ENCODE measurements at places on chromosomes 1 and 21.

GRCh38 chr21:41048623-41049022 lies 119.3 kb upstream of the BACE2 start:
- DNase-seq: no peak

- DNase-seq: no peak
Measured at GRCh38 chr1:53390261-53390660, 62.4 kb upstream of the LRP8 start.

GRCh38 chr1:70455291-70455690 lies 44.2 kb downstream of the CTH start:
- no peak for DNase-seq

DNA sequence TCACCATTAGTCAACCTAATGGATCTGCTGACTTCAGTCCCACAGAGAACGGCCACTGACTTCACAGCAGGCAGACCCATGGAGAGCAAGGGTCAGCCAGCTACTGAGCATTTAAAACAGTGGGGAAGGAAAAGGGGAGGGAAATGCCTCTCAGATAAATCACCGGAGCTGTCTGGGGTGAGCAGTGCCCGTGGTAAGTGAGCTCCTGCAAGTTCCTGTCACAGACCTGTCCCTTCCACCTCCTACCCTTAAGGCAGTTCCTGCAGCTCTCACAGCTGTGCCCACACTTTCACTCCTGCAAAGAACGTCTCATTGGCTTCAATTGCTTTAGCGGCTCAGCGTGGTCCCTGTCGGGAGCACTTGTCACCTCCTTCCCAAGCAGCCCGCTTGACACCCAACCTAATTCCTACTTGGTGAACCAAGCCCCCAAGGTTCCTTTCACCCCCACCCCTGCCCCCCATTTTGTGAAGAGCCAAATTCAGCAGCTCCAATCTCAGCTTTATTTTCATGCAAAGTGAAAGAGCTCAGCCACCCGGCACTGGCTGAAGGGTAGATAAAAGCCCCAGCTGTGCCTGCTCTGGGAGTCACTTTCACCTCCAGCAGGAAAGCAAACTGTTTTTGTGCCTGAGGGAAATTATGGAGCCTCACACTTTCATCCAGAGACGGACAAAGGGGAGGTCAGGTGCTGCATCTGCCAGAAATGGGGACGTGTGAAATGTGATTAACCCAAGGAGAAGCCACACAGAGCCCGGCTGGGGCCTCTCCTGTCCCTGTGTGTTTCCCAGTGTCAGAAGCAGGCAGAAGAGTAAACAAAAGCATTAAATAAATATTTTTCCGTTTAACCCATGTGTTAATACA lies 306.2 kb downstream of the TTLL7 start:
- no peak for DNase-seq

- DNase-seq: no peak
Measured at GRCh38 chr1:39110882-39111281, 84.7 kb downstream of the NDUFS5 start.

GRCh38 chr1:153030895-153031294 lies at the start of gene SPRR1B:
SPRR1B (plus strand) TSS chr1:153031203; CDS start chr1:153032346, 1,143 bp downstream.
- no peak for DNase-seq

DNA sequence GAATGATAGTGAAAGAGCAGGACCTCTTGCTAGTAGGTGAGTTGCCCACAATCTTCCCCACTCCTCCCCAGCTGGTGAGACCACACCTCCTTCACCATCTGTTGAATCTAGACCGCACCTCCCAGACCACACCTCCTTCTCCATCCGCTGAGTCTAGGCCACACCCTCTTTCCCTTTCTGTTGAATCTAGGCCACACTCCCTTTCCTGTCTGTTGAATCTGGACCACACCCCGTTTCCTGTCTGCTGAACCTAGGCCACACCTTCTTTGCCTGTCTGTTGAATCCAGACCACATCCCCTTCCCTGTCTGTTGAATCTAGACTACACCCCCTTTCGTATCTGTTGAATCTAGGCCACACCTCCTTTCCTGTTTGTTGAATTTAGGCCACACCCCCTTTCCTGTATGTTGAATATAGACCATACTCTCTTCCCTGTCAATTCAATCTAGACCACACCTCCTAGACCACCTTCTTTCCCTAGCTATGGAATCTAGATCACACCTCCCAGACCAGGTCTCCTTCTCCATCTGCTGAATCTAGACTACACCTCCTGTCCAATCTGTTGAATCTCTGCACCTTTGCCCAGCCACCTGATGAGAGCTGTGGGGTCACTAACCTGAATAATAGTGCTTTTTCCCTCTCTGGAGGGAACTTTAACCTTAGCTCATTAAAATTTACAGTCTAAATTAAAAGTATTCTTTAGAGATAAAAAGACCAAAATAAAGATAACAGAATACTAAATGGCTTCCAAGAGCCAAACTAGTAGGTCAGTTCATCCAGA lies 116.3 kb downstream of the DAB1 start:
- peak; percentile 8 for DNase-seq

DNA sequence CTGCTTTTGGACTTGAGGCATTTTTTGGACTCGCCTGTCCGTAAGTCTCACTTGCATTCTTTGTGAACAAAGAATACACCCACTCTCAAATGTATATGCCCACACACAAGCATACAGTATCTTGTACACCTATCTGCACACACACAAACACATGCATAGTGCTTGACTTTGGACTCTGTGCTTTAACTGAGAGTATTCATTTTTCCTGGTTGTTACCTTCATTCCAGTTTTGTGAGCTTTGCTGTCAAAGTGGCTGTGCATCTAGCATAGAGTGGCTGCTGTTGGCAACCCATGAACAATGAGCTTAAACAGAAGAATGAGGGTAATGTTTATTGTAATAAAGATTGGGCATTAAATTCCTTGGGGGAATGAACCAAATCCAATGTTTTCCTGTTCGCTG lies 199.0 kb downstream of the PDE4B start:
- no peak for DNase-seq

GRCh38 chr1:162550925-162551324 lies 10.6 kb upstream of the UAP1 start:
- no peak for DNase-seq

- DNase-seq: no peak
Measured at GRCh38 chr1:205109269-205109668, 12.5 kb downstream of the RBBP5 start.

- no peak for DNase-seq
Measured at GRCh38 chr1:14350197-14350596, 248.3 kb upstream of the KAZN start.

DNA sequence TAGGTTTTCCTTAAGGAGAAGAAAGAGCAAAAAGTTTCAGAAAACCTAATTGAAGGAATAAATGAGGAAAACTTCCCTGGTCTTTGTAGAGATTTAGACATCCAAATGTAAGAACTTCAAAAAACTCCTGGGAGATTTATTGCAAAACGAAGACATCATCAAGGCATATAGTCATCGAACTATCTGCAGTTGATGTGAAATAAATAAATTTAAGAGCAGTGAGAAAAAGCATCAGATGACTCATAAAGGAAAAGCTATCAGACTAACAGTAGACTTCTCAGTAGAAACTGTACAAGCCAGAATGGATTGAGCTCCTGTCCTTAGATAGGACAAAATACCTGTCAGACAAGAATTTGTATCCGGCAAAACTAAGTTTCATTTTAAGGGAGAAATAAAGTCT lies 569.4 kb upstream of the ADAMTS5 start:
- DNase-seq: no peak

- no peak for DNase-seq
Measured at GRCh38 chr1:91631718-91632330, 131.2 kb downstream of the CDC7 start.

GRCh38 chr1:45792744-45793143 lies 10.7 kb upstream of the MAST2 start:
- DNase-seq: no peak

GRCh38 chr1:29973406-29973805 lies 737.1 kb downstream of the PTPRU start:
- DNase-seq: no peak

DNA sequence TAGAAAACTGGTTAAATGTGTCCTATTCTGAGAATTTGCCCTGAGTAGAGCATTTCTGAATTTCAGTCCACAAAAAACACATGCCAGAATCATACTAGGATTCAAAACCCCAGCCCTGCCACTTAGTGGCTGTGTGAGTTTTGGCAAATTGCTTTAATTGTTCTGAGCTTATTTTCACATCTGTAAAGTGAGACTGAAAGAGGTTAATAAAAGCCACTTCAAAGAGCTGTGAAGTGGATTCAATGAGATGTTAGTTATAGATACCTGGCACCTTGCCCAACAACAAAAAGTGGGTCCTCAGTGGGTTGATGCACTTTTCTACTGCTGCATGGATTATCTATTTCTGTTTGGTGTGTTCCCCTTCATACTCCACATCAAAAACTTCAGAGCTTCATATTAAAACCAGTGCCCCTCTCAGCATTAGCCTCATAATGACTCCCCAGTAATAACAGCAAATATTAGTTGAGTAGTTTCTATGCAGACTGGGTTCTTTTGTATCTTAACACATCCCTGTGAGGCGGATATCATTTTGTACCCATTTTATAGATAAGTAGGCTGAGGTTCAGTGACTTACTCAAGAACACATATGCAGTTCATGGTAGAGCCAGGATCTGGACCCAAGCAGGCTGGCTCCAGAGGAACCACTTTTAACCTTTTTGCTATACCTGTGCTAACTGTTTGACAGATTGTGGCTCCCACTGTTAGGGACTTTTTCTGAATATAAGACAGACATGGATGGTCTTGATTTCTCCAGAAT lies 14.2 kb upstream of the ADORA3 start:
- DNase-seq: no peak

- DNase-seq: no peak
Measured at GRCh38 chr1:166327886-166328285, 161.1 kb upstream of the FAM78B start.

All from stimulated activated CD8-positive, alpha-beta memory T cell treated with anti-CD3 and anti-CD28 coated beads, Interleukin-4, amount 100 ng/mL, for 4 hours (primary cell).